ENCODE measurements at places on chromosomes 7 and 10. TPM values are rescaled to one million over a fixed set of nuclear protein-coding genes. Genes with fewer than 3 reads are reported as not detected.

DNA sequence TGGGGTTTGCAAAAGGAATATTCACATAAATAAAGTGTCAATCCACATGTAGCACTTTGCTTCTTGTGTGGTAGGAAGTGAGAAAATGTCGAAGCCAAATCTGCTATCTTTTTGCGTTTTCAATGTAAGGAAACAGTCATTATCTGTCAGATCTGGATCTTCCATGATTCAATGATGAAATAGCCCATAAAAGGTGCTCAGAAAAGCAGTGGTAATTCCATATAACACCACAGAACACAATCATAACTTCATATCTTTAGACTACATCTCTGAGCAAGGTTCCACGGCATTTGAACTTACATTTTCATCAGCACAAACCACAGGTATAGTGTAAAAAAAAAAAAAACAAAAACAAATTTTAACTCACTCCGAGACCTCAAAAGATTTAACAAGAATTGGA, 39.9 kb upstream of the EGR2 start:
- H3K27me3 ChIP-seq = peaks cover 1% of the 10 kb centered on the region
- H3K4me3 ChIP-seq = peak overlapping the region; percentile 52
- peaks cover 65% of the 10 kb centered on the region for H3K4me1 ChIP-seq
- peak; percentile 65 for DNase-seq

DNA sequence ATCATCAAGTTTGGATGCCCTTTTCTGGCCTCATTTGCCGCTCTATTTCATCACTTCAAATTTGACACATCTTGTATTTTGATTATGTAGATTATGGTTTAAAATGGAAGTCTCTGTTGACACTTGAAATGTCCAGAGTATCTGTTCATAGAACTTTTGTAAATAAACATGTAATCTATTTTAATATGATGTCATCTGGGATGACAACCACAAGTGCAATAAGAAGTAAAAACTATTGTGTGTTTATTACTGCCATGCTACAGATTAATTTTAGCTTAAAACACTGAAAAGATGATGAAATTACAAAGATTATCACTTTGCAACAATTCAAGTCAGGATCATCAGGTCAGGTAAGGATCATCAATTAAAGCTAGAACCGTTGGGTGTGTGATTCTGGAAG, 30.0 kb downstream of the CYP2C8 start:
- no peak overlapping the region for H3K4me3 ChIP-seq
- H3K4me1 ChIP-seq = no peaks in the 10 kb centered on the region
- H3K27ac ChIP-seq = no peak overlapping the region

DNA sequence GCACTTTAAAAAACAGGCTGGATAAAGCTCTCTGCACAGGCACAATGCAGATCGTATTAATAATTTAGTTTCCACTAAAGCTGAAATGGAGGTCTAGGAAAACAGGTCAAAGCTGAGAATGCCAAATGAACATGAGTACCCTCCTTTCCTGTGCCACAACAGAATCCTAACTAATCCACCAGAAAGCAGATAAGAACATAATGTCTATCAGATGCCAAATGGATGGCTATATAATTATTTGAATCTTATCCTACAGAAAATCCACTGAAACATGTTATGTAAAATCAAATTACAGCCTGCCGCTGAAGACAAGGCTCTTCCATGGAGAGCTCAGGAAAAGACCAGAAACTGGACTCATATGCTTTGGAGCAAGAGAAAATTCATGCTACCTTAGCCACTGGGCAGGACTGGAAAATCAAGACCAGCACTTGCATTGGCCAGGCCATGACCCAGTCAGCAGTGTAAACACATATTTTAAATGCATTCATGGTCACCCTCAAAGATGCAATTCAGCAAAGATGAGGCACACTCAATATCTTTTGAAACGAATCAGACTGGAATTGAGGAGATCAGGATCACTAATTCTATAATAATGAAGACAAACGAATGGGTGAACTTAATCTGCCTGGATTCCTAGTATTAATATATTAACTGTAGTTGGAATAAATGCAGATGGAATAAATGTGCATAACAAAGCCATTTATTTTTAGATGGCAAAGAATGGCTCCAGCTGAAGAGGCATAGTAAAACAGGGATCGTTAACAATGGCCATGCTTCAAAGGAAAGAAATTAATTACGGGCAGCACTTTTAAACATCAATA, 13.2 kb downstream of the ANK3 start:
- no peaks in the 10 kb centered on the region for H3K36me3 ChIP-seq
- H3K4me3 ChIP-seq = no peak overlapping the region
- DNase-seq = no peak
- no peak overlapping the region for H3K27ac ChIP-seq
- no peaks in the 10 kb centered on the region for H3K27me3 ChIP-seq

DNA sequence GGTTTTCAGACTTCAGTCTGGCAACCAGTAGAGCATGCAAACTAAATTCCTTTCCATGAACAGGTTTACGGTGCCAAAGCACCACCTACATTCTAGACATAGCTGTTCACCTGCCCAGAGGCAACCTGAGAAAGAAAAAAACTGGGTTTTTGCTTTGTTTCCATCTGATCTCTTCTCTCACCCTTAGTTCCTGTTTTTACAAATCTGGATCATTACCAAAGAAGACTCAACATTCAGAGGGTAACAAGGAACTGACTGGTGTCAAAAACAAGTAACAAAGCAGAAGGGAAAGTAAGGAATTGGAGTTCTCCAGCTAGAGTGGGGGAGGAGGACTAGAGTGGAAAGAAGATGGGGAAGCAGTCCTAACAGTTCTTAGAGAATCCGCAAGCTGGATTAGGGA, 36.4 kb downstream of the CPVL start:
- H3K27me3 ChIP-seq = peaks cover 13% of the 10 kb centered on the region
- DNase-seq = no peak
- no peaks in the 10 kb centered on the region for H3K36me3 ChIP-seq
- H3K4me3 ChIP-seq = no peak overlapping the region

- peaks cover 22% of the 10 kb centered on the region for H3K27me3 ChIP-seq
- peaks cover 5% of the 10 kb centered on the region for H3K4me1 ChIP-seq
- H3K27ac ChIP-seq = no peak overlapping the region
- no peaks in the 10 kb centered on the region for H3K36me3 ChIP-seq
- DNase-seq = no peak
- H3K4me3 ChIP-seq = no peak overlapping the region
These were observed 68.4 kb downstream of the CDHR3 start for GRCh38 chr7:106031300-106032035.

The MLLT10 gene
- 40.2 TPM for total RNA-seq

DNA sequence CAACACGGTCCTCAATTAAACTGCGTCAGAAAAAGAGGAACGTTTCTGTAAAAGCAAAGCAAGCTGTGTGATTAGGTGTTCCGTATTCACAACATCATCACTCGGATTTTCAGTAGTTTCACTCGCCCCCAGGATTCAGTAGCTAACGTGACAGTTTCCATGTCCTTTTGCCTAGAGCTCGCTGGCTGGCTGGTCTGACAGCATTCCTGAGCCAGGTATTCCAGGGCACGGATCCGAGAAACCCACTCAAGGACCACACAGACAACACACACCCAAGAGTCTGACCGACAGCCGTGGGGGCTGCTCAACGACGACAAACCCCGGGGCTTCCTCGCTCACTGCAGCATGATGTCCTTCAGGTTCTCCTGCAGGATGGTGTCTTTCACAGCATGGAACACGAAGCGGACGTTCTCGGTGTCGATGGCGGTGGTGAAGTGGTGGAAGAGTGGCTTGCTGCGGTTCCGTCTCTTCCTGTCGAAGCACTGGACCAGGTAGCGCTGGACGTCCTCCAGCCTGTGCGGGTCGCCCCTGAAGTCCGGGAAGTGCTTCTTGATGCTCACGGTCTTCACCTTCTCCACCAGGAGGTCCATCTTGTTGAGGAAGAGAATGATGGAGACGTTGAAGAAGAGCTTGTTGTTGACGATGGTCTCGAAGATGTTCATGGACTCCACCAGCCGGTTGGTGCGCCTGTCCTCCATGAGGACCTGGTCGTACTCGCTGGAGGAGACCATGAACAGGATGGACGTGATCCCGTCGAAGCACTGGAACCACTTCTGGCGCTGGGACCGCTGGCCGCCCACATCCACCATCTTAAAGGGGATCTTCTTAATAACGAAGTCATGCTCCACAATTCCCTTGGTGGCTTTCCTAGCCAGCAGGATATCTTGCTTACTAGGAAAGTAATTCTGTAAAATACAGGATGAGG, 43.1 kb downstream of the AMZ1 start:
- DNase-seq = no peak
- peaks cover 9% of the 10 kb centered on the region for H3K36me3 ChIP-seq
- no peaks in the 10 kb centered on the region for H3K27me3 ChIP-seq
- no peak overlapping the region for H3K4me3 ChIP-seq

DNA sequence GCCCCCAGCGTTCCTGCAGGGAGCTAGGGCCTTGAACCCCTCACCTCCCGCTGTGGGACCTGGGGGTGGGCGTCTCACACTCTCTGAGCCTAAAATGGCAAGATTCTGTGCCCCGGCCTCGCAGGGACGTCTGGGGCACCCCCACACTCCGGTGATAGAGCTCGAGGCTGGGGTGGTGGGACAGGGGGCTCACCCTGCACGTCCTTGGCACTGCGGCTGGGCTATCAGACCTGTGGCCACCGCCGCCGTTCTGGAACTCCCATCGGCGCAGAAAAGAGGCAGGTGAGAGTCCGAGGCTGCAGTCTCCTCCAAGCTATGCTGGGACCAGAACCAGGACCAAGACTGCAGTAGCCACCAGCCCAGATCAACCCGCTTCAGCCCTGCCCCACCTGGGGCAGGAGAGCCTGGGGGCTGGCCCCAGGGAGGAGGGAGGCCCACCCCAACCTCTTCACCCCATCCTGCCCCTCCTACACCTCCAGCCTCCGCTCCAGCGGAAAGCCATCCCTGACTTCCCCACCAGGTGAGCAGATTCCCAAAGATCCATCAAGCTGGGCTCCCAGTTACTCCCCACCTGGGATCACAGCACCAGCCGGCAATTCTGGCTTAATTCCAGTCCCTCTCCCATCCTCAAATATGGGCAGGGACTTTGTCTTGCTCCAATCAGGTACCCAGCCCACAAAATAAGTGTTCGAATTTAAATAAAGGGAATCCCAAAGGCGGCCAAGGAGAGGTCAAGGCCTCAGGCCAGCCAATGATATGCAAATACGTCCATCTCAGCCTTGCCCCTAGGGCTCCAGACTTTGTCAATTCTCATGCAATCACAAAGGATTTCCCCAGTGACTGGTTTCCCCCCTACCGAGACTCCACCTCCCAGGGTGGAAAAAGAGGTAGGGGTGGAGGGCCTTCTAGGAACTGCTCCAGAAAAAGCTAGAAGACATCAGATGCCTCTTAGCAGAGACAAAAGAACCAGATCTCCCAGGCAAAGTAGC, 16.4 kb downstream of the TNRC18 start:
- no peak overlapping the region for H3K27ac ChIP-seq
- no peak for DNase-seq
- peaks cover 22% of the 10 kb centered on the region for H3K27me3 ChIP-seq

DNA sequence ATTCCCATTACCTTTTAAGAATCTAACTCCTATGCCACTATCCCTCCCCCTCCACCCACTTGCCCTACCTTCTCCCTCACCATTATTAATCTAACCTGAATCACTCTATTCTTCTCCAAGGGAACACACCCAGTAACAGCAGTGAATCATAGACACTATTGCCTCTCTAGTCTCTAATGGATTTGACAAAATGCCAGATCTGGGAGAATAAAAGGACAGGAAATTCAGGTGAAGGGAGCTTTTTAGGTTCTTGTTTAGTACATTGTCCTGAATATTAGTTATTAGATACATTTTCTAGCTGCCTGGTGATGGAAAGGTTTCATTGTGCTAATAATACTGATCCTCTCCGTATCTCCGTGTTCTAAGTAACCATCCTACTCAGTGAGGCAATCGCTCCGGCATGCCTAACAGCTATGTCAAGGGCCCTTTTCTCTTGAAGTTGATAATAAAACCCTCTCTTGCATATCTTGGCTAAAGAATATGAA, 4.1 kb upstream of the SFR1 start:
- no peak overlapping the region for H3K4me3 ChIP-seq
- H3K27ac ChIP-seq = no peak overlapping the region
- DNase-seq = no peak
- H3K4me1 ChIP-seq = peaks cover 29% of the 10 kb centered on the region

DNA sequence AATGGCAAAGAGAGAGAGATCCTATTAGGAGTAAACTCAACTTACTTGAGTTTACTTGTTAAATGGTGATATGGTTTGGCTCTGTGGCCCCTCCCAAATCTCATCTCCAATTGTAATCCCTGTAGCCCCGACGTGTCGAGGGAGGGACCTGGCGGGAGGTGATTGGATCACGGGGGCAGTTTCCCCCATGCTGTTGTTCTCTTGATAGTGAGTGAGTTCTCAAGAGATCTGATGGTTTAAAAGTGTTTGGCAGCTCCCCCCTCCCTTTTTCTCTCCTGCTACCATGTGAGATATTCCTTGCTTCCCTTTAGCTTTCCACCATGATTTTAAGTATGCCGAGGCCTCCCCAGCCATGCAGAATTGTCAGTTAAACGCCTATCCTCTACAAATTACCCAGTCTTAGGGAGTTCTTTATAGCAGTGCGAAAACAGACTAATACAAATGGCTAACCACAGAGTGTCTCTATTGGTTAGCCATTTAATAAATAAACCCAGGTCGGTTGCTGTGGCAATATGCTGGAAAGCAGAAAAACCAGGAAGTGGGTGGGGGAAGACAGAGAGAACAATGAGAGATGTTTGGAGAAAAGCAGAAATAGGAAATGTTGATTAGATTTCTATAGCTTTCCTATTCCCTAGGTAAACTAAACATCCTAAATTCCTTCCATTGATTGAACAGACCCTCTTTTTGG, 3.0 kb upstream of the STMP1 start:
- H3K4me1 ChIP-seq = peaks cover 17% of the 10 kb centered on the region
- DNase-seq = no peak
- no peaks in the 10 kb centered on the region for H3K27me3 ChIP-seq
- no peak overlapping the region for H3K27ac ChIP-seq

GRCh38 chr10:91164520-91165065, 55.9 kb upstream of the PCGF5 start:
- H3K4me3 ChIP-seq = peak overlapping the region; percentile 89
- H3K27ac ChIP-seq = peak overlapping the region; percentile 92
- peaks cover 6% of the 10 kb centered on the region for H3K27me3 ChIP-seq
- no peak for DNase-seq
- H3K36me3 ChIP-seq = peaks cover 20% of the 10 kb centered on the region
- peaks cover 33% of the 10 kb centered on the region for H3K4me1 ChIP-seq

DNA sequence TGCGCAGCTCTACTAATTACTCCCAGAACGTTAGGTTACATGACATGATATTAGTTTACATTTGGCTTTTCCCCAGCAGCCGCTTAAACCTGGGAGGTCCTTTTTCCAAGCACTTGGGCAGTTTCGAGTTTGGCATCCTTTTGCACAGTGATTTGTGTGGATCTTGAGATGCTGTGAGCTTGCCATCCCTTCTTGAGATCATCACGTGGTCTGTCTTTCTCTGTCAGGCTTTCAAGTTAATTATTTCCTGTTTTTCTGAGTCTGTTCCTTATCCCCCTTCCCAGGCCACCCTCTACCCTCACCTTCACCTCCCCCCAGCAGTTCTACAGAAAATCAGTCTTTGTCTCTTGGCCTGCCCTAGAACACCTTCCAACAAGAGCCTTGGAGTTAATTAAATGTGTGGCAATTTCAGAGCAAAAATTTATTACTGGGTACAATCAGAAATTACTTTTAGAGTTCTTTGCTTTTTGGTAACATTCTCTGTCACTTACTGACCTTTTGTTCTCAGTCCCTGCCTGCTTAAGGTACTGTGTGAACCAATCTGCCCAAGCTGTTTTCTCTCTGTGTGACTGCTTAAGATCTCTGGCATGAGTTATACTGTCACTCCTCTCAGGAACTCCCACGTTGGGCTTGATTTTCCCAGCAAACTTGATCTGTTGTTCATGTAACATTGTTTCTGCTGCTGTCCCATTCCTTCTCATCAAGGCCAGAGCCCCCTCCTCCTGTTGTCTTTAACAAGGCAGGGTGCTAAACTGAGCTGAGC, 3.1 kb upstream of the SLF2 start:
- no peak overlapping the region for H3K27ac ChIP-seq
- peaks cover 4% of the 10 kb centered on the region for H3K36me3 ChIP-seq
- no peak overlapping the region for H3K4me3 ChIP-seq
- no peak for DNase-seq
- peaks cover under 1% of the 10 kb centered on the region for H3K27me3 ChIP-seq
- H3K4me1 ChIP-seq = peaks cover 38% of the 10 kb centered on the region

Data from activated CD4-positive, alpha-beta T cell treated with anti-CD3 and anti-CD28 coated beads, Interleukin-2, amount 10 ng/mL, durations not matched to agents 24 days and 14 days (primary cell).